ENCODE measurements at places on chromosomes 5 and 9.

DNA sequence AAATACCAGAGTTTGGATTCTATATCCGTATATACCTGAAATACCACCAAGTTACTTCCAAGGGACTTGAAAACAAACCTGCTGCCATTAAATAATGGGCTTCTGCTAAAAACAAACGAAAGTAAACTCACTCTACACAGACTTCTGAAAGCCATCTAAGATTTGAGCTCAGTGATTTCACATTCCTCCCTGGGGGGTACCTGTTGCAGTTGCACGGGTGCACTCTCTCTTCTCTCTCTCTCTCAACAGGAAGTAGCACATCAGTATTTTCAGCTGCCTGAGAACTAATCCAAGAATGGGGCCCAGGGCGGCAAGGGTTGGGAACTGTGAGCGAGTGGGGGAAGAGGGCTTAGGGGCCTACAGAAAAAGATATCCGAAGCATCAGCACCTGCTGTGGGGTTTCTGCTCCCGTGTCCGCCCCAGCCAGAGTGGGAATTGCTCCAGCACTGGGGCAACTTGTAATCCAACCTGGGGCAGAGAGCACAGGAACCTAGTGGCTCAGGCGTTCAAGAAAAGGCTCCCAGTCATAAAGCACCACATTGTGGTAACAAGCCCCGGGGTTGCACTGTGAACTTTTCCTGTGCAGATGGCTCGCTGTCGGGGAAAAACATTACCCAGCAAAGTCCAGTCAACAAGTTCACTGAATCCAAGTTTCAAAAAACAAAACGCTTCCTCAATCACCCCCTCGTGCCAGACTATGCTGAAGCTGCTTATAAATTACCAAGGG, 99.8 kb downstream of the EFNA5 start:
- DNase-seq = peak; percentile 16

GRCh38 chr5:103463261-103463660, 99.3 kb downstream of the NUDT12 start:
- no peak for DNase-seq

- no peak for DNase-seq
Measured at GRCh38 chr5:137252512-137252911, 246.6 kb downstream of the SPOCK1 start.

GRCh38 chr9:114080773-114081440, 2.8 kb upstream of the AMBP start:
- peak; percentile 75 for DNase-seq

DNA sequence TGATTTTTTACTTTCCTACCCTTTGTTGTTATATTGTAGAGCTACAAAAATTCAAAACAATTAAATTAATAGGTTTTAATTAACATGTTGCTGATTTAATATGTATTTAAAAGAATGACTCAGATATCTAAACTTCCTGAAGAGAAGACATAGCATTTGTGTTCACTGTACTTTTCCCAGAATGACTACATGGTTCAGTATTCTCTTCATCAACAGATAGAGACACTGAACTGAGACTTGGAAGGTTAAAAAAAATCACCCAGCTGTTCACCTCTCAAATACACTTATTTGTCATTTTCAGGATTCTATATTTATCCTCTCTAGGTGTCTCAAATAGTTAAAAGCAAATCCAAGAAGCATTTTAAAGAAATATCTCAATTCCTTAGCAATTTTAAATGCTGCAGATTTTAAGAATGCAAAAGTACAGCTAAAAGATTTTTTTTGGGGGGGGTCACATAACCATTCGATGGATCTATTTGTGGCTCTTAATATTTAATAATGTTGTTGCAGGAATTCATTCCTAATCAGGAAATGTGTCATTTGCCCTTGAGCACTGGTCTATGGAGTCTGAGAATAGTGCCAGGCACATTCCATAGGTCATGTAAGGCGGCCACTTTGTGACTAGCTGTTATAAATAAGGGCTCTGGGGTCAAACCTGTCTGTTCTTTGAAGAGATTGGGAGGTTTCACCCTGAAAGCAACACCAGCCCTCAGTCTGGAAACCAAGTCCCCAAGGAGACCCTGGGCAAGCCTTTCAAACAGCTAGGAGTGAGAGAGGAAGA, 463.1 kb downstream of the NR2F1-AS1 start:
- DNase-seq = no peak

- no peak for DNase-seq
Measured at GRCh38 chr5:61264273-61264661, 67.8 kb upstream of the ZSWIM6 start.

- no peak for DNase-seq
Measured at GRCh38 chr5:57825031-57825686, 342.5 kb upstream of the ACTBL2 start.

DNA sequence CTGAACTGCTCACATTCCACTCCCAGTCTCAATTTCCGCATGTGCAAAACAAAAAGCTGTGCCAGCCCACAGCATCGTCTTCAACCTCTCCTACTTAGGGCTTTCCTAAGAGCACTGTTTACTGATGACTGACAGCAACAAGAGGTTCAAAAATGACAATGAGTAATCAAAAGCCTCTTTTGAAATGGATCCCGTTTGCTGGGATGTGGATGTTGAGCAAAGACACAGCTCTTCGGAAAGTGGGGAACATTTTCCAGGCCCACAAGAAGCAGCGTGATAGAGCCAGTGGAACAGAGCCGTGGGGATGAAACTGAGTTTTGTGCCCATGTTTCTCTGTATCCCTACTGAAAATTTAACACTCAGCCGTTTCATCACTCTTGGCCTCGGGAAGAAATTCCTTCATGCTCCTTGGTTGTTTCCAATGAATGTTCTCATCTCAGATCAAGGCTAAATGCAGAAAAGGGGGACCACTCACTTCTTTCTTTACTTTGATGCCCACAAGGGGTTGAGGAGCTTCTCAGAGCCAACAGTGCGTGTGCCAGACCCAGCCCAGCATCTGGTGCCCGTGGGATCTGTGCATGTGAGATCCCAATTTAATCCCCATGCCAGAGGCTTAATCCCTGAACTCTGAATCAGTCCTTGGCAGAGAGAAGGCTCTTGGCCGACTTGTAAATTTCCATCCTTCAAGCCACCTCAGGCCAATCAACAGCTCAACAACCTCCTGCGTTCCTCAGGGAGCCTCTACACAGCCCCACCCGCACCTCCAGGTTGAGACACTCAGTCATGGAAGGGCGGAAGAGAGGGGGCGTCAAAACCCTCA, 230.2 kb upstream of the DAPK1 start:
- peak; percentile 21 for DNase-seq

- no peak for DNase-seq
Measured at GRCh38 chr9:18692962-18693361, 219.0 kb downstream of the ADAMTSL1 start.
